Foreskin melanocyte (primary cell): ENCODE measurements at places on chromosomes 6 and 20.

DNA sequence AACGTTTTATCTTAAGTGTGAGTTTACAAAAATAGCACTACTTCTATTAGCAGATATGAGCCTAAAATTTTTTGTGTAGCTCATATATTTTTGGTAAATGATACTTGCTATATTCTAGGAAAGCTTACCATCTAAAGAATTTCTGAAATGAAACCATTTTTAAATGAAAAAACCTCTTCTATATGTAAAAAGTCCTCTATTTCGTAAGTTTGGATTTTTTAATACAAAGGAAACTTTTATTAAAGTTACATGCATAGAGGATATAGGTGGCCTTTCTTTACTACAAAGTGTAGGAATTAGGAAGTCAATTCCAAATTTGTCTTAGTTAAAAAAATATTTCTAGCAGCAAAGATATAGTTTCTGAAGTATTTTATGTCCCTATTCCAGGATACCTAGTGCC is 18.8 kb downstream of the EFHC1 start:
- no peak for DNase-seq

GRCh38 chr6:121142093-121142492 is 192.2 kb downstream of the TBC1D32 start:
- DNase-seq, result no peak

DNA sequence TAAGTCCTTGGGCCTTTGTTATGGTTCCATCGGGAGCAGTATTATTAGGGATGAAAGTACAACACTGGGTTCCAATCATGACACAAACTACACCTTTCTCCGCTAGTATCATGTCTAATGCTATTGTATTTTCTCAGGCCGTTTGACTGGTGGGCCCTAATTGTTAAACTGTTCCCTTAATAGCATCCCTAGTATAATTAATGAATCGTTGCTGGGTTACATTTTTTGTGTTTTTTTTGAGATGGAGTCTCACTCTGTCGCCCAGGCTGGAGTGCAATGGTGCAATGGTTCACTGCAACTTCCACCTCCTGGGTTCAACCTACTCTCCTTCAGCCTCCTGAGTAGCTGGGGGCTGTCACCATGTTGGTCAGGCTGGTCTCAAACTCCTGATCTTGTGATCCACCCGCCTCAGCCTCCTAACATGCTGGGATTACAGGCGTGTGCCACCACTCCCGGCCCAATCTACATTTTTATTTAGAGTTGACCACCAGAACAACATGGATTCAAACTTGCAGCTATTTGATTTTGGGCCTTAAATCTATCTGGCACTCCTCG is 4.1 kb upstream of the ZNFX1 start:
- DNase-seq, result no peak

GRCh38 chr6:161496941-161497340 is 223.1 kb upstream of the AGPAT4 start:
- DNase-seq, result no peak

DNA sequence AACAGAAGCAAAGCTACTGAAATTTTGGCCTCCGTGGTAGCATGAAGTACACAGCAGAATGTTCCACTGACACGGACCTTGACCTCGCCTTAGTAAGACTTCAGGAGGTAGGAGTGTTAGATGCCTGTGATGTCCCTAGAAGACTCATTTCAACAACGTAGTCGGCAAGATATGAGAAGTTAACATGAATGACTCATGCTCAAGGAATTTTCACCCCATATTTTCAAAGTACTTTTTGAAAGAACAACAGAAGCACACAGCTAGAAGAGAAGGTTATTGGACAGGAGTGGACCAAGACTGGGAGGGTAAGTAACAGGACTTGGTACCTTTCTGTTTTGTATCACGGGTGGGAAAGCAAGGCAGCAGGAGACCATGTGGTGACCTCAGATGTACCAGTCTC is 78.0 kb downstream of the DZANK1 start:
- DNase-seq, result no peak

DNA sequence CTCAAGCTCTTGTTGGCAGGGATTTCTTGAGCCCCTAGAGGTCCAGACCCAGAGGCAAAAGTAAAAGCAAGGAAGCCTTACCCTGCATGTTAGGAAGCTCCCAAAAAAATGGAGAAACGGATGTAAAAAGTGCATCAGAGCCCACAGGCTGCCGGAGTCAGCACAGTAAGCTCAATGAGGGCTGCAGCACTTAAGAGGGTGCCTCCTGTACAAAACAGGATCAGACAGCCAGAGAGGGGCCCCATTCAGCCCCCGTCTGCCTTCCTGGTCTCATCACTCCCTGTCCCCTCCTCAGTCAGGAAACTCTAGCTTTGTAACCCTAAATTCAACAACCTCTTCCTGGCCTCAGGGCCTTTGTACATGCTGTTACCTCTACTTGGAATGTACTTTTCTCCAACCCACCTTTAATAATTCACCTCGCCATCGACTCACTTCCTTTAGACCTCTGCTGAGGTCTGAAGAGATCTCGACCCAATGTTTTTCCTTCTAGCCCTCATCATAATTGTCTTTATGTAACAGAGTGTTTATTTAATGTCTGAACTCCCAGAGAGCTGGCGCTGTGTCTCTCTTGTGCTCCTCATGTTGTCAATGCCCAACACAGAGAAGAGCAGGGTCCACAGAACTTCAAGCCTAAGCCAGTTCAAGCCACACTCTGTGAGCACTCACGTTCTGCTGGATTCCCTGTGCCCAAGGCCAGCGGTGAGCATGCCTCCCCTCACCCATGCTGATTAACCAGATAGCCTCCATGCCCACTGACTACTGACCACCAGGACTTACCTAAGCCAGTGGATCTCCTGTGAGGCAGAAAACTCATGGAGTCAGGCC is 2.8 kb upstream of the PLCG1 start:
- no peak for DNase-seq

DNA sequence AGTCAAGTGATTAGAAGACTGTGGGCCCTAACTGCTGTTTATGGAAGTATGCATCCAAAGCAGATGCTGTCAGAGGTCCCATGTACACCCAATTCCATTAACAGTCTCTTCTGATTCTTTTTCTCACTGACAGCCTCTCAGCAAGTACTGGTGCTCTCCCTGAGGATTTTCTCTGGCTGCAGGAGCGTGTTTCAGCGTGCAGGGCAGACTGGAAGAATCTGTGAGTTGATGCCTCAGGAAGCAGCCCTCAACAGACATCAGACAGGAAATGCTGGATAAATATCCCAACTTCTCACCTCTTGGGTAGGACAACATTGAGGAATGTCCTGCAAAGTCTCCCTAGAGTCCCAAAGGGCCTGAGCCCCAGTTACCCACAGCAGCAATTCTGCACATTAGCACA is 40.8 kb downstream of the ANKEF1 start:
- no peak for DNase-seq
